Thoracic aorta (tissue), 2 donors: ENCODE measurements at places on chromosomes 7 and 10.
A peak's percentile ranks its signal among the peaks of the same experiment; 100 is the strongest.

- no peak for DNase-seq
Observed at GRCh38 chr7:116527521-116527920, 2.7 kb downstream of the CAV1 start.

GRCh38 chr10:30442019-30442606 is 8.1 kb downstream of the MAP3K8 start:
- no peak for DNase-seq

- no peak for DNase-seq
Observed at GRCh38 chr10:68684413-68684812, 36.6 kb upstream of the CCAR1 start.

DNA sequence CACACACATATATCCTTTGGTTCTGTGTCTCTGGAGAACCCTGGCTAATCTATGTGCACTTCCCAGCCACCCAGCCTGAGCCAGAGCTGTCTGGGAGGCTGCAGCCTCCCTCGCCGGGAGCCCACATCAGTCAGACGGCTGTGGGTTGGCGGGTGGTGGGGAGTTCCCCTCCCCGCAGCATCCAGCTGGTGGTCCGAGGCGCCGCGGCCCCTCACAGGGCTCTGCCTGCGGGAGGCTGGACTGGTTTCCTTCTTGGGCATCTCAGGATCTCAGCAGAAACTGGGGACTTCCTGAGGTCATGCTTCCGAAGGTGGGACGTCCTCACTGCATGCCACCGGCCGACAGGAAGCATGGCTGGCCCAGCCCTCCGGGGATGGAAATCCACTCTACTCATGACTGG is 22.0 kb upstream of the PSMG3 start:
- DNase-seq = no peak

DNA sequence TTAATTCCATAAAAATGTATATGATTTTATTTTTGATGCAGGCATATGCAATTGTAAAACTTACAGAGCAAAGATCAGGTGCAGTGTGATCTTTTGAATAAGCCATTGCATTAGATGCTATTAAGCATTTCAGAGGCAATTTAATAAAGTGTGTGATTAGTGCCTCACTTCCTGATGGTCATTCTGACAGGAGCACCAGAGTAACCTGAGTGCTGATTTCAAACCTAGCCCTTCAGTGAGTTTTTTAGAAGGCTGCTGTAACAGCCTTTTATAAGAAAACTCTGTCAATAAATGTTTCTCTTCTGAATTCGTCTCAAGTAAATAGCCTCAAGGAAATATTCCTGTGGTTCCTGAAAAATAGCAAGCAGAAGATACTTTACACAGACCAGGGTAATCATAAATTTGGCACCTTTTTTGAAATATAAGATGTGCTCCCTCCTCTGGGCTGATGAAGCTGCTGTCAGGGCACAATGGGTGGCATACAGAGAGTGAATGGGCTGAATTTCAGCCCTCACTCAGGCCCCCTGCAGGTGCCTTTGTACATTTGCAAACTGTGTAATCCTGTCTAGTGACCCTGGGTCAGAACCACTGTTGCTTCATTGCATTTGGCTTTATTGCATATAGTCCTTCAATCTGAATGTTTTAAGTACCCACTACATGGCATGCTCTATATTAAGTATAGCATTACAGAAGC is 193.7 kb upstream of the CSTF2T start:
- no peak for DNase-seq

GRCh38 chr7:48088559-48089045 is 463 bp upstream of the UPP1 start:
- DNase-seq = peak; percentile 67

- DNase-seq = no peak
Observed at GRCh38 chr7:106774768-106775551, 90.1 kb upstream of the PIK3CG start.

- no peak for DNase-seq
Observed at GRCh38 chr10:89582022-89582421, 46.6 kb upstream of the SLC16A12 start.

GRCh38 chr7:158751751-158752150 is 47.1 kb upstream of the NCAPG2 start:
- no peak for DNase-seq

DNA sequence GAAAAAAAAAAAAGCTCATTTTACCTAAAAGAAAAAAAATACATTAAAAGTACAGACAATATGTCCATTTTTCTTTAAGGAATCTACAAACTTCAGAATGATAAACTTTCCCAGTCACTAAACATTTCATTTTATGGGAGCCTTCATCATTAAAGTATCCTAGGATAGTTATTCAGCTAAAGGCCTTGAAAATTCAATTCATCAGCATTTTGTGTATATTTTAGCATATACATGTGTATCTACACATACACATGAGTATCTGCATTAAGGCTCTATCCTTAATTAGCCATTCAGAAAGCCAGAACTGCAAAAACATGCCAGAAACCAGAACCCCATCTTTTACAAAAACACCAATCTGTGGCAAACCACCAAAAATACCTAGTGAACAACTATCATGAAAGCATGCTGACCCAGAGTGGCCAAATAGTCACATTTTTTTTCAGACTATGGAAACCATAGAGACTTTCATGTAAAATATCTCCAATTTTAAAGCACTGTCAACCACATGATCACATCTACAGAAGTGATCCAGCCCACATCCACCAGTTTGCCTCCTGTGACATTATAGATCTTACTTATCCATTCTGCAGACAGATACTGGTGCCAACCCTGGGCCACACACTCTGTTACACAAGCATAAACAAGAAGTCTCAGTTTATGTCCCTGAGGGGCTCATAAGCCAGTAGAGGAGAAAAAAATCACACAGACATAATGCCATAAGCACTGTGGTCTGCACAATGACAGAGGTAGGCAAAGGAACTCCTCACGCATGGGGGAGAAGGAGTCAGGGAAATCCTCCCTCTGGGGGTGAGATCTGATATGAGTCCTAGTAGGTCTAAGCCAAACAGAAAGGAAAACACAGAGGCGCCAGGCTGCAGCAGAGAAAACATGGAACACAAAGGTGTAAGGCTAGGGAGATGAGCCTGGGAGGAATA is 79.2 kb downstream of the SRPK2 start:
- no peak for DNase-seq

DNA sequence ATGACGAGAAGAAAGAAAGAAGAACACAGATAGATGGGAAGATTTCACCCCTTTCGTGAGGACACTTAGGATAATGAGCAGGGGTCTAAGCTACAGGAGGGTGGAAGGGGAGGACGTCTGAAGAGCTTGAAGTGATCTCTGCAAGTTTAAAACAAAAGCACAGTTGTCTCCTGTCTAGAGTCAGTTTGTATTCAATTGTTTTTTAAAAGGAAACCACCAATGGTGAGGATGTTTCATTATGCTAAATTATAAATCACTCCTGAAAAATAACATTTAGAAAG is 85.9 kb downstream of the ADAM12 start:
- no peak for DNase-seq

DNA sequence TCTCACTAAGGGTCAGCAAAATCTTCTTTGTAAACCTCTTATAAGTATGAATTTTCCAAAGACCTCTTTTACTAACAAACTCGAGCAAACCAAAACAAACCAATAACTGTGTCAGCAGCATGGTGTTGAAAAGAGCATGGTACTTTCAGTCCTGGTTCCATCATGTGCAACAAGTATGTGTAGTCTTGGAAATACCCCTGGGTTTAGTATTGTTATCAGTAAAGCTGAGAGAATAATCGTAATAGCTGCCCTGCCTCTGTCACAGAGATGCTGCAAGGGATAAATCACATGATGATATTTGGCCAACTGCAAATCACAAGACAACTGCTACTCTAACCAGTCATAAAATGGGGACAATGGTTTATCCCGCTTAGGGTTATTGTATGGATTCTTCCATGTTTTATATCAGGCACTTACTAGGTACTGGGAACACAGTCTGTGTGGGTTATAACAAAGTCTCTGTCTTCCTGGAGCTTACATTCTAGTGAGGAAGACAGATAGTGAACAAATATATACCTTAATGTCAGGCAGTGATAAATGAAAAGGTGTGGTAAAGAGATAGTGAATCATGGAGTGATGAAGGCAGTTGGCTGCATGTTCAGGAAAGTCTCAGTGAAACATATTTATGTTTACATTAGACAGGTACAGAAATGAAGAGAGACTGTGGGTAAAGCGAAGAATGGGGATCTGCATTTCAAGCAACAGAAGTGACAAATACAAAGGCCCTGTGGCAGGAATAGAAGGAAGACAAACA is 60.5 kb upstream of the C10orf90 start:
- no peak for DNase-seq

DNA sequence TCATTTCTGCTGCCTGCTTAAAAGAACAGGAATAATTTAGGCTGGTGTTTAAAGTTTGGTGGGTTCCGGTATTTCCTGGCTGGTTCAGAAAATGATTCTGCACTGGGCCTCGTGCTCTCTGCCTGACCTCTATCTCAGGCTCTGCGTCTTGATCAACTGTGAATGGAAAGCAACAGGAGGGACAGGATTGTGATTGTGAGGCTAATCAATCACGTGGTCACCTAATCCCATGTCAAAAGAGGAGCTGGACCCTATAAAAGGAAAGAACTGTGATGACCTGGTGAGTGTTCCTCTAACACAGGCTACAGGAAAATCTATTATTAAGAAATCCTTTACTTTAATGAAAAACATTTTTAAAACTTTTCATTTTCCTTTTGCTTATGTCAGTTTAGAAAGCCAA is at the start of gene DHX32:
Gene DHX32, minus strand, starts transcription at position 101 of the 400 bp plus-strand sequence. CDS start 468 bp downstream, outside the sequence.
- no peak for DNase-seq

DNA sequence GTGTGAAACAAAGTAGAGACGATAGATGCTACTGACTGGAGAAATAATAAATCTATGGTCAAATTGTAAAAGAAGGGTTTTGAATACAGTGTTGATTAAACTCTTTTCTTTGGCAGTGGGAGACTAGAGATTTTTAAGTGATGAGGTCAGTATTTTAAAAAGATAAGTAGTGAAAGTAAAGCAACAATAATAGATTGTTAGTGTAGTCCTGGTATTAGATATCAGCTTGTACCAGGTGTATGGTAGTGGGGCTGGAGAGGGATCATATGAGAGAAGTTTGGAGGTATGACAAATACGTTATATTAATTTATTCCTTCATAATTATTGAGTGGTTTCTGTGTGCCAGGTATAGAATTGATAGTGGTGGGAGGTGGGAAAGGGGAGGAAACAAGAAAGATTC is 25.2 kb downstream of the PHTF2 start:
- DNase-seq = no peak

GRCh38 chr10:97744405-97745035 is 7.6 kb downstream of the ZFYVE27 start:
- DNase-seq = no peak

- no peak for DNase-seq
Observed at GRCh38 chr10:68861253-68861652, 33.9 kb downstream of the STOX1 start.

GRCh38 chr10:27153845-27154193 is 365 bp downstream of the YME1L1 start:
- DNase-seq = no peak

DNA sequence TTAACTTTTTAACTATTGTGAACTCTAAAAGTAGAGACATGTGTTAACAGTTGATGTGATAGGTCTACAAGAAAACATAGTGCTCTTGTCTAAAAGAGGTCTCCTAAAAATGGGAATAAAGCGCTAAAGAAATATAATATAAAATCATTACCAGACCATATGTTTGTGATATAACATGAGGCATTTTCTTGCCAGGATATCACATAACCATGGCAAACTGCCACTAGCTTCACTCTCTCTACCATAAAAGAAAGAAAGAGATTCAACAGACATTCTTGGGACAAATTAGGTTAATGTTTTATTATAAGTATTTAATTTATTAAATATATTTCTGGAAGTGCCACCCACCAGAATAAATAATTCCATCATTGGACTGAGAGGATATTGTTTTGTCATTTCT is 115.0 kb downstream of the TMEM26 start:
- DNase-seq = no peak

DNA sequence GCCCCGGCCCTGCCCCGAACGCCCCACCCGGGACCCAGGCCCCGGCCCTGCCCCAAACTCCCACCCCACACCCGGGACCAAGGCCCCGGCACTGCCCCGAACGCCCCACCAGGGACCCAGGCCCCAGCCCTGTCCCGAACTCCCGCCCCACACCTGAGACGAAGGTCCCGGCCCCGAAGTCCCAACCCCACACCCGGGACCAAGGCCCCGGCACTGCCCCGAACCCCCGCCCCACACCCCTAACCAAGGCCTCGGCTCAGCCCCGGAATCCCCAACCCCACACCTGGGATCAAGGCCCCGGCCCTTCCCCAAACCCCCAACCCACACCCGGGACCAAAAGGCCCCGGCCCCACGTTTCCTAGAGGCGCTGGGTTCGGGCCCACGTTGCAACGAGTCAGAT is 1.1 kb upstream of the LARP4B start:
- no peak for DNase-seq

GRCh38 chr10:83515001-83515400 is 624.3 kb upstream of the GHITM start:
- no peak for DNase-seq

- no peak for DNase-seq
Observed at GRCh38 chr7:34109936-34110780, 204.8 kb downstream of the BMPER start.

DNA sequence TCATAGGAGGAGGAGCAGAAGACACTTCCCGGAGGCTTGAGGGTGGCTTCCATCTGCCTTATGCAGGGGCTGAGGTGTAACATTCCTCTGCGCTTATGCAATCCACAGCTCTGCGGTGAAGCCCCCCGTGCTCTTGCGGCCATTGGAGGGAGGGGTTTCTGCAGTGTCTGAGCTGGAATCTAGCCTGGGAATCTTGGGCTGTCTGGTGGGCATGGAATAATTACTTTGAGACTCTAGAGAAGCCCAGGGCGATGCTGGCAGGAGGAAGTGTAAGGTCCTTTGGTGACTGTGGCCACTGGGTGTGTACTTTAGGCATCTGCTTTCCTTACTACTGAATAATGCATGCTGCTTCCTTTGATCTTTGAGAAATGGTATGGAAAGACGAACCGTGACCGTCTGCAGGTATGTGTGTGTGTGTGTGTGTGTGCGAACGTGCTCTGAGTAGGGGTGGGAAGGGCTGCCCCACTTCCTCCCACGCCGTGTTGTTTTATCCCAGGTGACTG is 181.0 kb downstream of the PRPF18 start:
- DNase-seq = no peak

GRCh38 chr7:138825049-138825721 is 27.2 kb upstream of the ATP6V0A4 start:
- DNase-seq = no peak

- no peak for DNase-seq
Observed at GRCh38 chr10:132298038-132298881, 9.5 kb downstream of the STK32C start.

GRCh38 chr7:36038063-36038721 is 114.9 kb upstream of the EEPD1 start:
- no peak for DNase-seq

DNA sequence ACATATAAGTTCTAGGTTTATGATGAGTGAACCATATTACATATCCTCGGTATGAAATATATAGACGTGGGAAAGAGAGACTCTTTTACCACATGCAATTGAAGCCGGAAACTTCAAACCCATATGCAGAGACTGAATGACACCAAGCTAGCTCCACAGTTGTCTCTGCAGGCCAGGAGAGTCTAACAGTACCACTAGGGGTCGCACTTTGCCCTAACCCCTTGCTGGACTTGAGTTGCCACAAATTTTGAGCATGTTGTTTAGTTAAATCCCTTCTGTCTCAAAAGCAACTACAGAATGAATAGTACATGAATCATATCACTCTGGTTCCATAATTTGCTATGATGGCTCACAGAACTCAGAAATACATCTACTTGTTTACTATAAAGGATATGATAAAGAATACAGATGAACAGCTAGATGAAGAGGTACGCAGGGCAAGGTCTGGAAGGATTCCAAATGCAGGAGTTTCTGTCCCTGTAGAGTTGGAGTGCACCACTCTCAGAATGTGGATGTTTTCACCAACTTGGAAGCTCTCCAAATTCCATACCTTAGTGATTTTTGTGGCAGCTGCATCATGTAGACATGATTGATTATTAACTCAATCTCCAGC is 112.4 kb upstream of the YAE1 start:
- DNase-seq = no peak
